ENCODE measurements at places on chromosomes 7 and 10.

- DNase-seq: no peak
These were observed 21.8 kb upstream of the EIF5AL1 start for GRCh38 chr10:79490400-79491142.

DNA sequence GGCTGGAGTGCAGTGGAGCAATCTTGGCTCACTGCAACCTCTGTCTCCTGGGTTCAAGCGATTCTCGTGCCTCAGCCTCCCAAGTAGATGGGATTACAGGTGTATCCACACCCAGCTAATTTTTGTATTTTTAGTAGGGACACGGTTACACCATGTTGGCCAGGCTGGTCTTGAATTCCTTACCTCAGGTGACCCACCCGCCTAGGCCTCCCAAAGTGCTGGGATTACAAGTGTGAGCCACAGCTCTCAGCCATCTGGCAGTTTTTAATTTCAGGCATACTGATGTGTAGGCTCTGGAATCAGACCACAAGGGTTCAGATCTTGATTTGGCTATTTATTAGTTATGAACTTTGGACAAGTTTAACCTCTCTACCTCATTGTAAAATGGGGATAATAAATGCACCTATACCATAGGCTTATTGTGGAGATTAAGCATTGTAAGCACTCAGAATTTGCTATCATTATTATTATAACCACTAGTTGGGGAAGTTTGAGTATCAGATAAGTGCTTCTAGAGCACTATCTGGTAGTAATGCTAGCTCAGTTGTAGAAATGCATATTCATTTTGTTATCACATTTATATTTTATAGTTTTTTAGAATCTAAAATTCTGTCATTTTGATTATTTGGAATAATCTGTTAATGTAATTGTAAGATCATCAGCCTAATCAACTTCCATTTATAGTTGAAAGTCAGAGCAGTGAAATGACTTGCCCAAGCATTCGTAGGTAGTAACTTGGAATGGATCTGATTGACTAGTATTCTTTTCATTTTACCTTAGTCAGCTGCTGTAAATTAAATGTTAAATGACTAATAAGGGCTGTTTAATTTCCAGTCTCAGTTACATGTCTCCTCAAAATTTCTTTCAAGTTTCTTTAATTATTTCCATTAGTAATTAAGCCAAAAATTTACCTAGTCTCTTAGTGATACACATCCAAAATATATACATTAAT lies 22.5 kb downstream of the KMT2E start:
- no peak for DNase-seq

GRCh38 chr7:14275356-14275755 lies 285.9 kb upstream of the ETV1 start:
- DNase-seq: no peak

GRCh38 chr7:117808341-117808757 lies 64.9 kb downstream of the CTTNBP2 start:
- no peak for DNase-seq

DNA sequence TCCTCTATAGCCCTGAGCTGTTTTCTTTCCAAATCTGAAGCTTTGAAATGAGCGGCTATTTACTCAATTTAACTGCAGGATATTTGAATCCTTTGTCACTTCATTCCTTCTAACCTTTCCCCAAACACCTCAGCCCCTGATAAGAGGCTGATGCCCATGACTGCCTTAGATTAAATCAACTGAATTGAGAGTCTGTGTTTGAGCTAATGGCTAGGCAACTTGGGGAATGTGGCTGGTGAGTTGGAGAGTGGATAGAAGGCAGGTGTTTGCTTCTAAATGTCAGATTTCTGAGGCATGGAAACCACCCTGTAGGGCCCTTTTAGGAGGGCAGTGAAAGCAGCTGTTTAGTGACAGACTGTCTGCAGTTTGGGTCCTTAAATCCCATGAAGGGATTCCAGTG lies 759.9 kb downstream of the LRMDA start:
- DNase-seq: no peak

GRCh38 chr10:49761789-49762565 lies at the start of gene OGDHL:
Gene OGDHL (minus strand): TSS chr10:49762323. CDS start chr10:49758592, 3,731 bp downstream.
- DNase-seq: peak; percentile 12

DNA sequence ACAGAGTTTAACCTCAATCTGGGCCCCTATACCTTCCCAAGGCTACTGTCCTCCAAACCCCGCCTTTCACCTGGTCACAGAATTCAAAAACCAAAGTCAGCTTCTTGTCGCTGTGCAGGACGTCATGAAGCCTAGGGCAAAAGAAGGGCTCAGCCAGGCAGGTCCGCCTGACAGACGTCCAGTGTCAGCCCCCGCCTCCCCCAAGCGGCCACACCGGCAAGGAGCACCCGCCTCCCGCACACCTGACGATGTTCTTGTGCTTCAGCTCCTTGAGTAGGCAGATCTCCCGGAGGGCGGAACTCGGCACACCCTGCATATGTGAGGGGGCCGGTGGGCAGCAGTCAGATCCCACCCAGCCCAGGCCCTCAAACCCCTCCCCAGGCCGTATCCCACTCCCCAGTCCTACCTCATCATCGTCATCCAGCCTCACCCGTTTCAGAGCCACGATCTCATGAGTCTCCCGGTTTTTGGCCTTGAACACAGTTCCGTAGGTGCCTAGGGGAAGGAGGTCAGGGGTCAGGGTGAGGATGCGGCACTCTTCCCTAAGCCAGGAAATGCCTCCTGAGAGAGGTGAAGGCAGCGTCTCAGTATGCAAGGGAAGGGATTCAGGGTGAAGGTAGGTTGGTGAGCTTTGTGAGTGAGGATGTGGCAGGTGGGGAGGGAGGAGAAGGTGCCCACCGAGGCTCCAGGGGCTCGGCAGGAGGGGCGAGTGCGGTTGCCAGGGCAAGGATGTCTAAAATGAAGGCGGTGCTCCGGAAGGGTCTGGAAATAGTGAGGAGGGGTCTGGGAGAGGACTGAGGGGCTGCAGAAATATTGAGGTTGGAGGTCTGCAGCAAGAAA lies 811 bp downstream of the CDK5 start:
- no peak for DNase-seq

DNA sequence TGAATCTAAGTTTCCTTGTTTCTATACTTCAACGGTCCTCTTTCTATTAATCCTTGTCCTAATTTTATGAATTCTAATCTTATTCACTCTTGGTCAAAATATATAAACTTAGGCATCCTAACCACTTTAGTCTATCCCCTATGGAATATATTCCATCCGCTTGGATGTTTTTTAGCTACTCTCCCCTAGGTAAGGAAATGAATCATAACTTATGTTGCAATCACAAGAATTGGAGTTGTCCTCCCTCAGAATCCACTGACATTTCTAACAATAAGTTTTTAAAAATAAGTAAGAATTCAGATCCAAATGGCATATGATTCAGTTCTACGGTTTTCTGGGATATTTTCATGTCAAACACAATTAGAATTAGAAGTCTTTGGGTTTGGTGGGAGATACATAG lies 1081.6 kb downstream of the SORCS1 start:
- no peak for DNase-seq

GRCh38 chr7:99694201-99694911 lies 14.6 kb upstream of the CYP3A5 start:
- no peak for DNase-seq

Data from CD4-positive, alpha-beta T cell (primary cell).